Psoas muscle (tissue), 8 donors: ENCODE measurements at places on chromosomes 1 and 21. TPM values are rescaled to one million over a fixed set of nuclear protein-coding genes. Genes with fewer than 3 reads are reported as not detected.

DNA sequence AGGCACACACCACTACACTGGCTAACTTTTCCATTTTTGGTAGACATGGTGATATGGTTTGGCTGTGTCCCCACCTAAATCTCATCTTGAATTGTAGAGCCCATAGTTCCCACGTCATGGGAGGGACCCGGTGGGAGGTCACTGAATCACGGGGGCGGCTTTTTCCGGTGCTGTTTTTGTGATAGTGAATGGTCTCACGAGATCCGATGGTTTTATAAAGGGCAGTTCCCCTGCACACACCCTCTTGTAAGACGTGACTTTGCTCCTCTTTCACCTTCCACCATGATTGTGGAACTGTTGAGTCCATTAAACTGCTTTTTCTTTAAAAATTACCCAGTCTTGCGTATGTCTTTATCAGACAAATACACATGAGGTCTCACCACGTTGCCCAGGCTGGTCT lies 1.3 kb upstream of the FTCD start:
- no peak for DNase-seq

Gene TMPRSS3
- total RNA-seq: not detected

DNA sequence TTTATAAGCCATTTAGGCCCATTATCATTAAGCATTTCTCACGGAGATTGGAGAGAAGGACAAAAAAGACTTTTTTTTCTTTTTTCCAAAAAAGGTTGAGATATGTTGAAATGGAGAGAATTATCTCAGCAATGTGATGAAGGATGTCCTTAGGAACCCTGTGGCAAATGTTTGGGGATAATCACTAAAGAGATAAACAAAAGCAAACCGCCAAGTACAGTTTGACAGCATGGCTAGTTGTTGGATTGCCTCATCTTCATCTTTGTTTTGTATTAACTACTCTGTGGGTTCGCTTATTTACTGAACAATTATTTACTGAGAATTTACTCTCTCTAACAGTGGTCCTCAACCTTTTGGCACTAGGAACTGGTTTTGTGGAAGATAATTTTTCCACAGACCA lies 97.4 kb upstream of the HP1BP3 start:
- DNase-seq: no peak

DNA sequence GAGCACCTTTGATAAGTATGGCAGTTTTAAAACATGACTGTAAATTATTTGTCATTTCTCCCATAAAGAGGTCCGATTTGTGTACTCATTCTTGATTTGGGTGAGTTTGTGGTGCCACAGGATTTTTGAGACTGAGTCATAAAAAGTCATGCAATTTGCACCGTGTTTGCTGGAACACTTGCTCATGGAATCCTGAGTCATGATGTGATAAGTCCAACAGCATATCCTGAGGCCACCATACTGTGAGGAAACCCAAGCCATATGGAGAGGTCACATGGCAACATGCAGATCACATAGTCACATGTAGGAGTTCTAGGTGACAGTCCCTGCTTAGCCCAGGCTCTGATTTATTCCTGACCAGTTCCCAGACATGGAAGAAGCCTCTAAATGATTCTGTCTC lies 40.8 kb upstream of the PRRX1 start:
- no peak for DNase-seq

DNA sequence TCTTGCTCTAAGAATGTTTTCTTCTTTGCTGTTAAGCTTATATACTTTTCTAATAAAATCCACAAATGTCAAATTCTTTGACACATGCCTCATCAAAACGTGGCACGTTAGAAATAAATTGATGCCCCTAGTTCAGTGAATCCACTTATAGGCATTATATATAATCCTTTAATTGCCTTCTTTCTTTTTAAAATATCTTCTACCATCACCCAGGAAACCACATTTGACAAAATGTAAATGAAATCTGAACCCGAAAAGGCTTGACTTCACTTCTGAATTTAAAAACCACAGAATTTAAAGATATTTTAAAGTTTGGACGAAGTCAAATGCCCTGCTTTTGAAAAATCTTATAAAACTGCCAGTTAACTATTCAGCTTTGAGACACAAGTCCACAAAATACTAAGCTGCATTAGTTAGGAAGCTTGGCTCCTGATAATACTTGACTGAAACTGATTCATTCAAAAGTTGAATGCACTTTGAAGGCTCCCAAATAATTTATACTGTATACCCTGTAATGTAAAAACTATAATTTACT lies 22.4 kb upstream of the KIFAP3 start:
- DNase-seq: no peak

- no peak for DNase-seq
Observed at GRCh38 chr1:83805921-83806320, 193.0 kb downstream of the TTLL7 start.

Gene PRKAA2
- total RNA-seq: 48.4 TPM

Gene CALML6
- 54.5 TPM for total RNA-seq

DNA sequence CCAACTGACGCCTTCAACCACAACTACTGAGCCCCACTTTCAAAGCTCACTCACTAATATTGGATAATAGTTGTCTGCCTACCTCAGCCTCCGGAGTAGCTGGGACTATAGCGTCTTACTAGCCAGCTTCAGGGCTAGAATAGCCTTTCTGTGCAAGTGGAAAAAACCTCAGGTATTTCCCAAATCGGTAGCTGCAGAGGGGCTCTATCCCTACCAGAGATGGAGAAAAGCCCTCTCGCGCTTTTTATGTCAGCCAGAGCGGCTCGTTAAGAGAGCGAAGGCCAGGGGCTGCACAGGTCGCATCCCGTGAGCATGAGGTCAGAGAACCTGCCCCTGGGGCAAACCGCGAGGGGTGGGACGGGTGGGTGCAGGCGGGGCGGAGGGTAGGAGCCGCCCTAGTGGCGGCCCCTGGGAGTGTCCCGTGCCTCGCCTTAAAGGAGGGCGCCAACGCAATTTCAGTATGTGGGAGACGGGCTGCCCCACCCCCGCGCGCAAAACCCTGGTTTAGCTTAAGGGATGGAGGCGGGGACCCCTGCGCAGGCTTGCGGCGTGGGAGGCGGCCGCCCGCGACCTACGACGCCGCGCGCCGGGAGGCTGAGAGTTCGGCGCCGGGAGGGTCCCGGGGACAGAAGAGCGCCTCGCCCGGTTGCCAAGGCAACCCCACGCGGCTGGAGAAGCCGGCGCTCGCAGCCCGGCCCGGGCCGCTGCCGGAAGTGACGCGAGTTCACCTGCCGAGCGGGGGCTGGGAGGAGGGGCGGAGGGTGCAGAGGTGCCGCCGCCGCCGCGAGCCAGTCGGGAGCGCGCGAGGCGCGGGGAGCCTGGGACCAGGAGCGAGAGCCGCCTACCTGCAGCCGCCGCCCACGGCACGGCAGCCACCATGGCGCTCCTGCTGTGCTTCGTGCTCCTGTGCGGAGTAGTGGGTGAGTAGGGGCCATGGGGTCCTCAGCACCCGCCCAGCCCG lies at the start of gene CXADR:
CXADR (plus strand) TSS at position 791 of the 961 bp plus-strand sequence; CDS start at position 878, 87 bp downstream.
- no peak for DNase-seq

GRCh38 chr1:183203094-183203493 lies 17.0 kb downstream of the LAMC2 start:
- DNase-seq: no peak

DNA sequence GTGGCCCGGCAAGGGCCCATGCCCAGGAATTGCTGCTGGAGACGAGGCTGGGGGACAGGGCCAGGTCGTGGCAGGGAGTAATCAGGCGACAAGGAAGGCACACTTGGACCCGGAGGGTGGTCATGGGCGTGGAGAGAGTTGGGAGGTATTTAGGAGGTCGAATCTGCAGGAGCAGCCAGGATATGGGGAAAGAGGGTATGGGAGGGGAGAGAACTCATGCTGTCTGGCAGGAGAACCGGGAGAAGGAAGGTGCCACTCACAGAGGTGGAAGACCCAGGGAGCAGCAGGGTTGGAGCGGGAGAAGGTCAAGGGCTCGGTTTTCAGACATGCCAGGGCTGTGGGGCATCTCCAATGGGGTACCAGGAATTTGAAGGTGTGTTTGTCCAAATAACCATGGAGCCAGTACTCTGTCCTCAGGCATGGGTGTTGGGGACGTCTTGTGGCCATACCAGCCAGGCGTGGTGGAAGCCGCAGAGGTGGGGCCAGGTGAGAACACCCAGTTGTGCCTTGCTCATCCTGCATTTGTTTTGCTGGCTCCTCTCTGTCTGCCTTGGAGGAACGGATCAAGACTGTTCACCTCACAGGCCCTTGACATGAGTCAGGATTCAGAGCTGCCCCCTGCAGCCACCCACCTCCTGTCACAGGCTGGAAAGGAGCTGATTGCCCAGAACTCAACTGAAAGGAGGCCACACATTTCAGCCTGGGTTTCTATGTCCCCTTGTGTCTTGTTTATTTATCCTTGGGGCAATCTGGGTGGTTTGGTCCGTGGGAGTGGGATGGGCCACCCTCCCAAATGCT lies 111.6 kb downstream of the SPSB1 start:
- no peak for DNase-seq

- DNase-seq: no peak
Observed at GRCh38 chr1:226829105-226829504, 41.3 kb upstream of the PSEN2 start.

DNA sequence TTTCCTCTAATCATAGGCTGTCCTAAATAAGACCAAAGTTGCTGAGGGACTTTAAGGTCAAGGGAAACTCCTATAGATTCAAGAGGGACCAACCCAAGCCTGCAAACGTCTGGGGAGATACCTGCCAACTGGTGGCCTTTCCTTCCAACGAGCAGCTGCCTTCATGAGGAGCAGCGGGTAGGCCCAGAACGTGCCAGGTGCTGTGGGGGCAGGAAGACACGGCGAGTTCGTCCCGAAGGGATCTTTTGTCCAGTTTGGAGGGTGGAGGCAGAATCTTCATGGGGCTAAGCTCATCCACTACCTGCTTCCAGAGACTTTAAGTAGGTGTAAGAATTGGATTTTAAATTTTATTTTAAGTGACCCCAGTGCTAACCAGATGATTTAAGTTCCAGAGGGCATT lies 26.0 kb upstream of the SLC26A9 start:
- no peak for DNase-seq
